Uterus (tissue), 4 donors: ENCODE measurements at places on chromosomes 16 and 17.

DNA sequence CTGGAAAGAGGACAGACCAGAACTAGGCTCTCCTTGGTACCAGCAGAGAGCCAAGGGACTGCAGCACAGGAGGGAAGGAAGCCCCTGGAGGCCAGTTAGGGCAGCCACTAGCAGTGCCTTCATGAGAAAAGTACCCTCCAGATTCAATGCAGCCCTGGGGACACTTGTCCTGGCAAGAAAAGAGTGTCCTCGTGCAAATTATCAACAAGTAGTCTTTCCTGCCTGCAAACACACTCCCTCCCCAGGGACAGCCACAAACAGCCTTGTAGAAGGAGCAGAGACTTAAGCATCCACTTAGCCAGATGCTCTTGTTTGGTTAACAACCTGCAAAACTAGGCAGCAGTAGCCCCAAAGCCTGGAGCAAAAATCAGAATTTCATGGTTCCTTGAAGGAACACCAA lies 24.3 kb downstream of the CENPV start:
- no peak for DNase-seq

DNA sequence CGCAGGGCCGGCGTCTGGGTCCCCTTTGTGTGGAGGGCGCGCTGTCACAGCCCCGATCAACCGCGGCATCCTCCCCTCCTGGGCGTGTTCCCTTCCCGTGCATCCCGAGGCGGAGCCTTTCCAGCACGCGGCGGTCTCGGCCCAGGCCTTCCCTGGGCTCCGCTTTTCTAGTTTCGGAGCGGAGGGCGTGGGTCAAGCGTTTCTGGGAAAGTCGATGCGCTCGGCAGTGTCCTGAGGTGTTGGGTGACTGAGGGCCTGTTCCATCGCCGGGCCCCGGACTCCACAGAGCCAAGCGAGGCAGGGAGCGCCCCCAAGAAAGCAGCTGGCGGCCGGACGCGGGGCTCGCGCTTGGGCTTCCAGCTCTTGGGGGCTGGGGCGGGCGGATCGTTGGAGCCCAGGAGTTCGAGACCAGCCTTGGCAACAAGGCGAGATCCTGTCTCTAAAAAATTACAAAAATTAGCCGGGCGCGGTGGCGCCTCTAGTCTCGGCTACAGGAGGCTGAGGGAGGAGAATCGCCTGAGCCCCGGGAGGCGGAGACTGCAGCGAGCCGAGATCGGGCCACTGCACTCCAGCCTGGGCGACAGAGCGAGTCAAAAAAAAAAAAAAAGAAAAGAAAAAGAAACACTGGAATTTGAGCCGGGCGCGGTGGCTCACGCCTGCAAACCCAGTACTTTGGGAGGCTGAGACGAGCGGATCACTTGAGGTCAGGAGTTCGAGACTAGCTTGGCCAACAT lies 806 bp downstream of the IFT140 start:
- no peak for DNase-seq

DNA sequence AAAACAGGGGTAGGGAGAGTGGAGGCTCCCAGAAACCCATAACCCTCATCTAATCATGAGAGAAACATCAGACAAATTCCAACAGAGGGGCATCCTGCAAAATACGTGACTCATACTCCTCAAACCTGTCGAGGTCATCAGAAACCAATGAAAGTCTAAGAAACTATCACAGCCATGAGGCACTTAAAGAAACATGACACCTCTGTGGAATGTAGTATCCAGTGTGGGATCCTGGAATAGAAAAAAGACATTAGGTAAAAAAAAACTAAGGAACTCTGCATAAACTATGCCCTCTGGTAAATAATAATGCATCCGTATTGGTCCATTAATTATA lies 16.4 kb downstream of the CDH5 start:
- DNase-seq = no peak

- no peak for DNase-seq
These were observed 54.4 kb upstream of the ARHGAP44 start for GRCh38 chr17:12734926-12735325.

GRCh38 chr17:71976011-71976649 lies 144.7 kb upstream of the SOX9 start:
- DNase-seq = peak; percentile 68

DNA sequence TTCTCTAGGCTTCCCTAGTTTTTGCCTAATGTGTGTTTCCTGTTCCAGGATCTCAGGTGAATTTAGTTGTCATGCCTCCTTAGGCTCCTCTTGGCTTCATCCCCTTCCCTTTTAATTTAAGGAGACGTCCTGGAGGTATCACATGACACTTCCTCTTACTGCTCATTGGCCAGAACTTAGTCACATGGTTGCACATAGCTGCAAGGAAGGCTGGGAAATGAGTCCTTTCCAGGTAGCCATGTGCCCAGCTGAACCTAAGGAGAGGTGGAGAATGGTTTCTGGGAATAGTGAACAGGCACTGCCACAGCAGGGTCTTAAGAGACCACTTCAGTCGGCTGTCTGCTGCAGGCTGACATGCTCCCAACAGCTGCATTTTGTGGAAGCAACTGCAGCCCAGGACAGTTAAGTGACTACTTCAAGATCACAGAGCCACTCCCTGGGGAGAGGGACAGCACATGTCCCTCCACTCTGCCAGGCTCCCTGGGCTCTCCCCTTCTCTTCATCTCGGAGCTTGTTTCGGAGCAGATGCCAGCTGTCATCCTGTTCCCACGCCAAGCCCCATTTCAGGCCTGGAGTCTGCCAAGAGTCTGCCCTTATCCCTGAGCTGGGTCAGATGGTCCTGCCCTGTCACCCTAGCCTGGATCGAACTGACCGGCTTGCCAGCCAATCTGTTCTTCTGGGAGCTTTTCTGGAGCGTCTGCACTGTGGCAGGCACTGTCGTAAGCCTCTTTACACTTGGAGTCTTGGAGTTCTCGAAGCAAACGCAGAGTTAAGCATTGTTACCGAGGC lies 81.4 kb upstream of the FOXF1 start:
- DNase-seq = no peak

GRCh38 chr16:83952587-83952939 lies 477 bp upstream of the OSGIN1 start:
- DNase-seq = no peak

- no peak for DNase-seq
These were observed 37.5 kb upstream of the CIBAR2 start for GRCh38 chr16:85149776-85150175.

DNA sequence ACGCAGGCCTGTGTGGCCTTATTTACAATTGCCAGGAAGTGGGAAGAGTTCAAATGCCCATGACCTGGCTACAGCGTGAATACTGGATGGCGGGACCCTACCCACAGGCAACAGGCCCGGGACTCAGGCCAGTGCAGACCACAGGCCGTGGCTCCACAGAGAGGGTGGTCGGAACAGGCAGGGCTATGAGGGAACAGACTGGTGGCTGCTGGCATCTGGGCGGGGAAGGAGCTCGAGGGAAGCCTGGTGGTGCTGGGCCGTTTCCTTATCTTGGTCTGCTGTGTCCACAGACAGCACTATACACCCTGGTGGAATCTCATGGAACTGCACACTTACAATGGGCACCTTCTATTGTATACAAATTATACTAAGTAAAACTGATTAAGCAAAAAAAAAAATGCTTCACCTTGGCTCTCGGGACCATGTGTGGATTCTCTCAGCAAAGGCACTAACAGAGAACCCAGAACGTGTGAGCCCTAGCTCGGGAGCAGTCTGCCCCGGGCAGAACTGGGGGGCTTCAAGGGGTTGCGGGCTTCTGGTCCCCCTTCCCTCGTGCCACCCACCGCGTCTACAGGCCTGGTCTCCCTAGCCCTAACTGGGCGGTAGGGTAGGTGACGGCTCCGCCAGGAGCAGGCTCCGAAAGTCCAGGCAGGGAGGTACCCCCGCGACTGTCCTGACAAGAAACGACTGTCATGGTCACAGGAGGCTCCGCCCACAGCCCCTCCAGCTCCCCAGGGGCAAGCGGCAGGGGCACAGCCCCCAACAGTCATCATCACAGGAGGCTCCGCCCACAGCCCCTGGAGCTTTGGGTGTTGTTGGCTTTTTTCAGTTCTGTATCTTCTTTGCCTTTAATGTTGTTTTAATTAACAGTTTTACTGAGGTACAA lies 21.8 kb downstream of the CEP131 start:
- DNase-seq = no peak

- DNase-seq = no peak
These were observed 2.4 kb upstream of the SPOP start for GRCh38 chr17:49680314-49680713.

DNA sequence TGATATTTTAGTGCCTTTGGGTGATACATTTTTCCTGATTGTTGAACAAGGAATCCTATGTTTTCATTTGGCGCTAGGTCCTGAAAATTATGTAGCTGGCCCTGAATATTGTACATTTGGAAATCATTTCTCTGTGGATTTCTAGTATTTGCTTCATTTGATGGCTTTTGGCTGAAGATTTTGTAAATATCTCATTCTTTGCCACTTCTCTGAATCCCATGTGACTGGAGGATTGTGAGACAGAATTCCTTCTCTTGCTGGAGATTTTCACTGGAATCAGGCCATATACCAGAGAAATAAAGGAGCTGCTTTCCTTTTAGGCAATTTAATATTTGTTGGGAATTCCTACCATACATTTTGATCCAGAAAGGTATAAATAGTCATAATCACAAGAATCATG lies 8.6 kb downstream of the KRT28 start:
- no peak for DNase-seq

DNA sequence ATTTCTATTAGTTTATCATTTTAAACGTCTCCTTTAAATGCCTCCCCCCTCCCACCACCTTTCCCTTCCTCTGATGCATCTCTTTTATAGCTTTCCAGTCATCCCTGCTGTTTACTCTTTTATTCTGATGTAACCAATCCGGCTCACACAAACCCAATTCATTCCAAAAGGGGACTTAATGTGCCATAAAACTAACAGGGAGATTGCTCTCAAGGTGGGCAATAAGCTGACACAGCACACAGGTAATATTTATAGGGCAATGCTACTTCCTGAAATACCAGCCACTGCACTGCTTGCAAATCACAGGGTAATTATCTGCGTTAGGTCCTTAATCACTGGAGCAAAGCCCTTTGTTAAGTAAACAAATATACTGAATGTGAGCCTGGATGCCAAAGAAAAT lies 23.3 kb upstream of the CA10 start:
- DNase-seq = no peak

- DNase-seq = no peak
These were observed 39.8 kb upstream of the TMC5 start for GRCh38 chr16:19377864-19378263.

DNA sequence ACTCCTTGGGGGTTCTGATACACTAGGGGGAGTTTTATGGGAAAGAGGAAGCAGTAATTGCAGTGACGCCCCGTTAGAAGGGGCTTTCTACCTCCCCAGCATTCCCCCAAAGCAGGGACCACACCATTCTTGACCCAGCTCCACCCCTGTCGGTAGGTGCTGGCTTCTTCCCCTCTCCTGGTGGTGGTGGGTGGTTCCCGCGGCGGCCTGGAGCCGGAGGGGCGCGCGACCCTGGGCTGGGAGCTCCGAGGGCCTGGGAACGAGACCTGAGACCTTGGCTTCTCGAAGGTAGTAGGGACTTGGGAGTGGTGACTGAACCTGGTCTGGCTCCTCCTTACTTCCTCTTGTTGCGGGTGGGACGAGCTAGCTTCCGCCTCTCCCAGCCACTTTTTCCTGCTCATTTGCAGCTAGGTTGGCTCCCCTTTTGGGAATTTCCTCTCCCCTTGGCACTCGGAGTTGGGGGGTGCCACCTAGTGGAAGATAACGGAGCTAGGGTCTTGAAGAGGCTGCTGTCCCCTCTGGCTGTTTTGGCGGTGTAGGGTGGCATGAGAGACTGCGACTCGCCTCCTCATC lies 438 bp downstream of the GRN start:
- DNase-seq = peak; percentile 69

GRCh38 chr17:75695830-75696271 lies 25.4 kb upstream of the ITGB4 start:
- no peak for DNase-seq

DNA sequence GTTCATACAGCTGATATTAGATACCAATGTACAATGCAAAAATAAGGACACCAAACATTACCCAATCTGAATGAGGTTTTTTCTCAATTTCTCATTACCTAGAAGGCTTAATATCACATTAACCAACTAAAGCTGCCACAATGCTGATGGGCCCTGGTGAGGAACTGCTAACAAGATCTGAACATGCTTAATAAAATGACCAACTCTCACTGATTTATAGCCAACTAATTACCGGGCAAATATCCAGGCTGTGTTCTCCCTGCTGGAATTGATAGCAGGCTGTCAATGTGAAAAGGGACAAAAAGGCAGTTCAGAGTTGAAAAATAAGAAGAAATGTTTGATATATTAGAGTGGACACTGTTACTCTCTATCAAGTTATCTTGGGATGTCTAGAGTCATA lies 124.6 kb downstream of the TOX3 start:
- no peak for DNase-seq

- DNase-seq = no peak
These were observed 129.3 kb downstream of the NTN1 start for GRCh38 chr17:9150446-9151090.
